ENCODE measurements at places on chromosomes 7 and 10.

DNA sequence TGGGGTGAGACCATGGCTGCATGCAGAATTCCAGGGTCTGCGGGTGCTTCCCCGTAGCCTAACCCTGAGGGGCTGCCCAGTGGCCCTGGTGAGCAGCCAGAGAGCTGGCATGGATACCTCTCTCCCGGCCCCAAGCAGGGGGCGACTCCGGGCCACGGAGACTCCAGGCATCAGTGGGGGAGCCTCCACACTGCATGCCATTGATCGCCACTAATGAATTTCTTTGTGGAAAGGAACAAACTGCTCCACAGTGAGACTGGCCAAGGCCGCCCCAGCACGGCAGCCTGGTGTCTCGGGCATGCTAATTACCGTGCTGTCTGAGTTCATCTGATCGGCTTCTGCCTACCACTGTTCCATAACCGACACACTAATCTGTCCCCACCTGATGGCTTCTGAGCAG lies 184.4 kb downstream of the GRID1 start:
- no peak for DNase-seq

DNA sequence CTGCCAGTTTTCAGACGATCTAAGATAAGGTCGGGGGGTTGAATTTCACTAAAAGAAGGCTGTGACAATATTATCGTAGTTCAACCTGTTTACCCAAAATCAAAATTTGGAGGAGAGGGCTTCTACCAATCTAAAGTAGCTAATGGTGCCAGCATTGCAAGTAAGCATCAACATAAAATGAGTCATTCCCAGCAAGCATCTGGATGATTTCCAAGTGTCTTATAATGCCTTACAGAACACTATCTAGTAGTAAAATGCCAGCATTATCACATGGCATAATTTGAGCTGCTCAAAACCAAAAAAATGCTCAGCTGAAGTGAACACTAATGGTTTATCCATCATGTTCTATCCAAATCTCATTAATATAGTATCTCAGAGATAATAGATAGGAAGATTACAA lies 1193.9 kb downstream of the DNAJB9 start:
- DNase-seq: no peak

DNA sequence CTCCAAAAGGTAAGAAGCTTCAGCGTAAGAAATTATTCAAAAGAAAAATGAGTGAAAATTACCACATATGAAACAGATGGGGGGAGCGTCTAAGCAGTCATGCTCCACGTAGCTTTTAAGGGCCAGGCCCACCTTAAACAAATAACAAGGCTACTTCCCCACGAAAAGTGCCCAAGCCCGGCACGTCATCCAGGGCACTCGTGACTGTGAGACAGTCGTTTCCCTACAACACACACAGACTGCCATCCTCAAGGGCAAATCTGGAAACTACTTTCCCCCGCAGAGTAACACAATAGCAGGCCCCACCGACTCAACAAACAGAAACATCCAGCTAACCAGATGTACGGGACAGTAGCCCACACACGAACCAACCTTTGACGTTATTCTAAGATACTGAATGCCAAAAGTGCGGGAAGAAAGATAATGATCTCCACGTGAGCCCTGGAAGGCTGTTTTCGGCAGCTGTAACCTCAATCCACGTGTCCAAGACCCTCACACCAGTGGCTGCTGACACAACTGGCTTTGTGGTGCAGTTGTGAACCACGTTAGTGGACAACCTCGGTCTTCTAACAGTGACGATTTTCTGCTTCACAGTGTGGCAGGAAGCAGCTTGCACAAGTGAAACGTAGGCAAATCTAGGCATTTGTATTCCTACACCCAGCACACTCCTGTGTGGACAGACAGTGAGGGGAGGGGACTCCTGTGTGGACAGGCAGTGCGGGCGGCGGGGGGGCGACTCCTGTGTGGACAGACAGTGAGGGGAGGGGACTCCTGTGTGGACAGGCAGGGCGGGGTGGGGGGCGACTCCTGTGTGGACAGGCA lies 251.7 kb downstream of the ZMYND11 start:
- DNase-seq: no peak

DNA sequence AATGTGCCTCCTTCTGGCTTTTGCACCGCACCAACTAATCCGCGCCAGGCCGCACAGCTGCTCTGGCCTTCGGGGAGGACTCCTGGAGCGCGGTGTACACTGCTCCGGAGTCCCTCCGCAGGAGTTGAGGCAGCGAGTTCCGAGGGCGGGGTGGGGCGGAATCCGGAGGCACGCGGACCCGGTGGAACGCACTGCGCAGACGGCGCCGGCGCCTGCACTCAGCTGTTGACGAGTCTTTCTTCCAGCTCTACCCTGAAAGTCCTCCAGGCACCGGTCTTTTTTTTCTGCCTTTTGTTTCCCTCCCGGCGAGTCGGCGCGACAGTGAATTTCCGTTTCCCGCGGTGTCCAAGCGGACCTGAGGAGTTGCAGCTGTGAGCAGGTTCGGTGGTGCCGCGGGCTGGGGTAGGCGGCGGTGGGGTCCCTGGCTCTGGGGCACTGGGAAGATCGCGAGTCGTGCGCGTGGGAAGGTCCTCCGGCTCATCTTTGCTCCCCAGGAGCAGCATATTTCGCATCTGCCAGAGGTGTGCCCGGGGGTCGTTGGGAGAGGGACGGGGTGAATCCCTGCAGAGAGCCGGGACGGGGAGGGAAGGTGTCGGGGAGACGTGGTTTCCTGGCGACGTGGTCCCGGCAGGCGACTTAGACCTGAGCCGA lies 44.1 kb downstream of the SFTPD start:
- DNase-seq: peak; percentile 63

DNA sequence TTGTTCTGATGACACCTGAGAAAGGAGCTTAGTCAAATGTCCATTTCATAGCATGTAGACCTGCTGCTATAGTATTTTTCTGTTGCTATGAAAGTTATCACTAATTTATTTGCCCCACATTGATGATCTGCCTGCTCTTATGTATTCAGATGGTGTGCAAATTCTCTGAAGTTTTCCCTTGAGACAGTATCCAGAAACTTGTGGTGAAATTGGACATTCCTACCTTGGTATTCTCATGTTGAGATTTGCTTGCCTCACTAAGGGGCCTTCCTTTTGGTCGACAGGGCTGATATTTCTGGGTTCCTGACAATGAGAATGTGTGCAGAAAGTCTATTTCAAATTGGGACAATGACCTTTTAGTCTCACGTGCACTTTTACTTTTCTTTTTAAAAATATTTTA lies 253.2 kb upstream of the FZD8 start:
- no peak for DNase-seq

All from fibroblast of gingiva (primary cell).